ENCODE measurements at places on chromosomes 1 and 21. TPM values are rescaled to one million over a fixed set of nuclear protein-coding genes. Genes with fewer than 3 reads are reported as not detected.

RIPPLY3 gene
- 1.2 TPM for total RNA-seq

VANGL2 gene
- 0.10 TPM for total RNA-seq

OR2T11 gene
- not detected for total RNA-seq

DNA sequence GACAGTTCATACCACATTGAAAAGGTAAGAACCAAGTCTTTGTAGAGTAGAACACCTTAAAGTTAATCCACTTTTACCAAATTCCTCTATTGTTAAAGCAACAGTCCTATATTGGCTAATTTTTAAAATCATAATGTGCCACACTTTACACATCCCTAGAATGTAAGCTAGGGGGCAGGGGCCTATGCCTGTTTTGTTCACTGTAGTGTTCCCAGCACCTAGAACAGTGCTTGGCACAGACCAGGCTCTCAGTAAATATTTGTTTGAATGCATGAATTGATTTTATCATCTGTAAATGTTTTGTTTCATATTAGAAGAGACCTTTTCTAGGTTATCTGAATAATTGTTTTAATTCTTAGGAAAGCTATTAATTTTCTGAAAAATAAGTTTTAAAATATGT is 9.1 kb downstream of the SMAP2 start:
- no peaks in the 10 kb centered on the region for H3K27me3 ChIP-seq
- DNase-seq, result no peak
- H3K4me1 ChIP-seq, result peaks cover 63% of the 10 kb centered on the region
- H3K27ac ChIP-seq, result peak overlapping the region; percentile 73
- H3K36me3 ChIP-seq, result no peaks in the 10 kb centered on the region

DNA sequence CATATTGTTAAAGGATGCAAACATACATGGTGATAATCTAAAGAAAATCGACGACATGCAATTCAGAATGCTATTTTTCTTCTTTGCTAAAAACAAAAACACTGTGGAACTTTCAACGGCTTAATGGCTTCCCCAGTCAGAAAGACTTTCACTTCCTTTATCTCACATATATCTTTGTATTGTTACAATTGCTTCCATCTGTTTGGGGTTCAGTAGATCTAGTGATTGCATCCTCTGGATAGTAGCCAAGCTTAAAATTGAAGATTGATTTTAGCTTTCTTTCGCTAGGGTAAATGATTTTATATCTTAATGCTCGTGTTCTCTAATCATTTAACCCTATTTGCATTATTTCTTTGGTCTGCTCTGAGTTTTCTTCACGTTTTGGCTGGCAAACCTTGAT is 31.8 kb upstream of the ADAMTS1 start:
- H3K36me3 ChIP-seq, result no peaks in the 10 kb centered on the region
- no peak overlapping the region for H3K27ac ChIP-seq
- no peaks in the 10 kb centered on the region for H3K4me1 ChIP-seq
- DNase-seq, result no peak
- H3K4me3 ChIP-seq, result no peak overlapping the region

GRCh38 chr1:2412773-2413494 is 570 bp upstream of the PEX10 start:
- H3K36me3 ChIP-seq, result no peaks in the 10 kb centered on the region
- no peaks in the 10 kb centered on the region for H3K27me3 ChIP-seq
- H3K27ac ChIP-seq, result peak overlapping the region; percentile 80

- no peaks in the 10 kb centered on the region for H3K27me3 ChIP-seq
- H3K27ac ChIP-seq, result no peak overlapping the region
- no peak overlapping the region for H3K4me3 ChIP-seq
- no peaks in the 10 kb centered on the region for H3K36me3 ChIP-seq
- no peaks in the 10 kb centered on the region for H3K4me1 ChIP-seq
Observed at GRCh38 chr1:210117681-210118170, 114.9 kb upstream of the SERTAD4 start.

- no peak overlapping the region for H3K4me3 ChIP-seq
- H3K27me3 ChIP-seq, result no peaks in the 10 kb centered on the region
- peaks cover 36% of the 10 kb centered on the region for H3K4me1 ChIP-seq
- no peaks in the 10 kb centered on the region for H3K36me3 ChIP-seq
- H3K27ac ChIP-seq, result peak overlapping the region; percentile 82
- no peak for DNase-seq
Observed at GRCh38 chr21:41666641-41667081, 100.2 kb downstream of the RIPK4 start.

DNA sequence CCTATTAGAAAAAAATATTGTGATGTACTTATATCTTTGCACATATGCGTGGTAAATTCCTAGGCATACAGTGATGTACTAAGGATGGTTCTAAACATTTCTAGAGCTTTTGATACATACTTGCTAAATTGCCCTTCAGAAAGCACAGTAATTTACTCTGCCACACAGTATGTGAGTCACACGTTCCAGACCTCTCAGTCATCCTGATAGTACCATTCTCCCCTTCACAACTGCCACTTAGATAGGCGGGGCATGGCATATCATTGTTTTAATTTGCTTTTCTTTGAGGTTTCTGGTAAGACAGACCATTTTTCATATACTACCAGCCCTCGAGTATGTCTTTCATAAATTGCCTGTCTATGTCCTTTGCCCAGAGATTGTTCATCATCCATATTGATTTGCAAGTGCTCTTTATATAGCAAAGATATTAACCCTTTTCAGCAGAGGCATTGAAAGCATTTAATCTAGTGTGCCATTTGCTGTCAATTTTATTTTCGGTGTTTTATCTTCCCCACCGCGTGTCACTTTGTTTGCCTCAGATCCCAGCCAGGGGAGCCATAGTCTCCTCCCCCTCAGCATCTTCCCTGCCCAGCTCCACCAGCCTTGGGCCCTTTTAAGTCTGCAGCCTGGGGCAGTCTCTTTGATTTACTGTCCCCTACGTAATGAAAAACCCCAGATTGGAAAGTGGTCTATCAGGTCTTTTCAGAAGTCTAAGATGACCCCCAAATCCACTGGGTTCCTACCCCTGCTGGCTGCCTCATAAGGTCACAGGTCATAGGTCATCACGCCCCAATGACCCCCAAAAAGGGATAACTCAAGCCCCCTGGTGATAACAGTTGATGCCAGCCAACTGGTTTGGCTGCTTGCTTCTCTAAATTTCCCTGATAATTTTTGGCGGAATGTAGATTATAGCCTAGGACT is 11.8 kb upstream of the PAX7 start:
- H3K27me3 ChIP-seq, result no peaks in the 10 kb centered on the region
- H3K27ac ChIP-seq, result no peak overlapping the region
- no peaks in the 10 kb centered on the region for H3K36me3 ChIP-seq
- no peaks in the 10 kb centered on the region for H3K4me1 ChIP-seq
- H3K4me3 ChIP-seq, result no peak overlapping the region

GRCh38 chr21:32093646-32094462 is 185.0 kb downstream of the MIS18A start:
- no peaks in the 10 kb centered on the region for H3K27me3 ChIP-seq
- H3K4me3 ChIP-seq, result no peak overlapping the region
- H3K36me3 ChIP-seq, result no peaks in the 10 kb centered on the region
- no peaks in the 10 kb centered on the region for H3K4me1 ChIP-seq
- no peak overlapping the region for H3K27ac ChIP-seq

ZCCHC17 gene
- total RNA-seq, result 30.6 TPM

DNA sequence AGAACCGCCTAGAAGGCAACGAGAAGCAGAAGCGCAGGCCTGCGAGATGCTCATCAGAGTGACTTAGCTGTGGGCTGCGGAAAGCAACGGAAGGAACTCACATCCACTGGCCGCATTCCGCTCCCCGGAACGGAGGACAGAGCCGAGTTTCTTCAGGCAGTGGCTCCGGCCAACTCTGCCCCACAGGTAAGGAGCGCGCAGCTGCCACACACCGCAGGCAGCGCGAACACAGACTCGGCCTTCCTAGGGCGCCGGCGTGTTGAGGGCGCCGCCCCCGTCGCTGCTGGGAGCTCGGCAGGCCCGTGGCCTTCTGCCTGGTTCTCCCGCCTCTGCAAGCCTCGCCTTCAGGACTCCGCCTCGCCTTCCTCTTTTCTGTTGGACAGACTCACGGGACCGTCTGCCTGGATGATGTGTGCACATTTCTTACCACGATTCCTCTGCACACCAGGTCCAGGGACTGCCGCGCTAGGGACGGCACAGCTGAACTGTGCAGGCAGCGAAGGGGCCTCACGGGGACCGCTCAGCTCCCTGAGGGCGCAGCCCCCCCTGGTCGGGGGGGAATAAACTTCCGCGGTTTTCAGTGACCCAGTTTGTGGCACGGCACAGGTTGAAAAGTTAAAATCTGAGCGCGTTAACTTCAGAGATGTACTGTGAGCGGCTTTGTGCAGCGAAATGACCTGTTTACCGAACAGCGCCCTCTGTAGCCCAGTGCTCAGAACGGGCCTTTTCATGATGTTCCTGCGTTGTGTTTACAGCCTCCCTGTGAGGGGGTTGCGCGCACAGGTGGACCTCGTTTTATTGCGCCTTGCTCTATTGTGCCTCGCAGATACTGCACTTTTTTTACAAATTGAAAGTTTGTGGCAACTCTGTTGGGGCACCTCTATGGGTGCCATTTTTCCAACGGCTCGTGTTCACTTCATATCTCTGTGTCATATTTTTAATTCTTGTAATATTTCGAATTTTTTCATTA is 15.8 kb downstream of the TCP10L start:
- H3K27ac ChIP-seq, result peak overlapping the region; percentile 59
- H3K4me1 ChIP-seq, result 0 out of 2 replicates have a peak, but pooled peaks cover 2% of the 10 kb centered on the region

DNA sequence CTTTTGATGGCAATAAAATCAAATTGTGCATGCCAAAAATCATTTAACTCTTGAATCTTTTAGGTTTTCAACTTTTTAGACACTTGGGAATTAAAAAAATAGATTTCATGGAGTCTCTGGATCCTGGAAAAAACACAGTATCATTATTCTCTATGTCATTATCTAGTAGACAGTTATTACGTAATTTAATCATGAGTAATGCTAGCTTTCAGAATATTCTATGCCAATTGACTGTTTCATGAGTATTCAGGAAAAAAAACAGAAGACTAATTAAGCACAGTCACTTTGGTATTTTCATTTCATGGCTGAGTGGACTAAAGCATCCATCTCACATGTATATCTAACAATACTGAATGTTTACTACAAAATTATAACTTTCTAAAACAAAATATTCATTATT is 44.0 kb downstream of the ODF2L start:
- H3K27me3 ChIP-seq, result no peaks in the 10 kb centered on the region
- no peak overlapping the region for H3K4me3 ChIP-seq
- H3K4me1 ChIP-seq, result no peaks in the 10 kb centered on the region
- peaks cover 18% of the 10 kb centered on the region for H3K36me3 ChIP-seq
- no peak overlapping the region for H3K27ac ChIP-seq

FAM110D gene
- total RNA-seq, result 0.05 TPM

DNA sequence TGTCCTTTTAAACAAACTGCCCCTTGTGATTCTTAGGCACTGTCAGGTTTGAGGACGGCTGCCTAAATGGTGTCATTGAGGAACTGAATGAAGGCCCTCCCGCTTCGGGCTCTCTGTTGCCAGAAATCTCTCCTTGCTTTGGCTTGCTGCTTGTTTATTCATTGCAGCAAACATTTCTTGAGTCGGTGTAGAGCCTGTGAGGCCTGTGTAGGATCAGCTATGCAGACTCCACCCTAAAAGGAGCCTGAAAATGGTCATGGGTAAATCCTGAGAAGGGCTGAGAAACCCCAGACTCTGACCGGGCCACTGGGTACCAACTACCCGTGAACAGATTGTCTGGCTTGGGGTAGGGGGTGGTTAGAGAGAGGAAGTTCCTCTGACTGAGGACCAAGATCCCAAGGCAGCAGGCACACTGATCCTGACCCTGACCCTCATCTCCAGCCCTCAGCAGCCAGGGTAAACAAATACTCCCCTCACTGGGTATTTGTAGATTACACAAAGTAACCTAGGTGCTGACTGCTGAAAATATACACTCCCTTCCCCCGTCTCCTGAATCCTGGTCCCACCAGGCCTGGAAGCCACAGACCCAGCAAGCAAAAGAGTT is 3.1 kb downstream of the IL6R start:
- peak overlapping the region; percentile 88 for H3K27ac ChIP-seq
- no peak for DNase-seq
- no peaks in the 10 kb centered on the region for H3K36me3 ChIP-seq
- H3K4me3 ChIP-seq, result no peak overlapping the region
- peaks cover 46% of the 10 kb centered on the region for H3K4me1 ChIP-seq

RAB42 gene
- total RNA-seq, result 4.2 TPM

- no peaks in the 10 kb centered on the region for H3K4me1 ChIP-seq
- peak; percentile 53 for DNase-seq
- no peaks in the 10 kb centered on the region for H3K27me3 ChIP-seq
- H3K36me3 ChIP-seq, result no peaks in the 10 kb centered on the region
- no peak overlapping the region for H3K4me3 ChIP-seq
Observed at GRCh38 chr1:224852901-224853568, 76.4 kb upstream of the DNAH14 start.

GRCh38 chr1:50853325-50853724 is 106.7 kb downstream of the FAF1 start:
- H3K4me1 ChIP-seq, result no peaks in the 10 kb centered on the region
- H3K27ac ChIP-seq, result no peak overlapping the region
- H3K27me3 ChIP-seq, result no peaks in the 10 kb centered on the region
- no peak overlapping the region for H3K4me3 ChIP-seq
- no peaks in the 10 kb centered on the region for H3K36me3 ChIP-seq

MYBPHL gene
- not detected for total RNA-seq

USP48 gene
- total RNA-seq, result 71.6 TPM

TOR1AIP2 gene
- total RNA-seq, result 94.9 TPM

DNA sequence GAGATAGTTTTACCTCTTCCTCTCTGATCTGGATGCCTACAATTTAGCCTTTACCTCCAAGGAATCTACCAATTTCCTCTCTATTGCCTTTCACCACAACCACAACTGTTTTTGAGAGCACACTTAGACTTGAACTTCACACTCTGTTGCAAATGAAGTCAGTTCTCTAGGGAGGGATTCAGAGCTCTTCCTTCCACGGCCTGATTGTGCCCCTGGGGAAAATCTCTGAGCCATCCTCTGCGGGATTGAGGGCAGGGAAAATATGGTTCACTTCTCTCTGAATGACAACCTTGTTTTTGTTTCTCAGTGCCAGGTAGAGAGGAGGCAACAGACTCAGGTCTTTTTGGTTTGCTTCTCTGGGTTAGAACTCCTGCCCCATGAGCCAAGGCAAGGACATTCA is 35.4 kb upstream of the BCL10 start:
- peaks cover 41% of the 10 kb centered on the region for H3K4me1 ChIP-seq
- H3K4me3 ChIP-seq, result no peak overlapping the region
- H3K27ac ChIP-seq, result peak overlapping the region; percentile 80
- H3K27me3 ChIP-seq, result no peaks in the 10 kb centered on the region
- no peak for DNase-seq

- DNase-seq, result no peak
- no peaks in the 10 kb centered on the region for H3K4me1 ChIP-seq
- H3K4me3 ChIP-seq, result no peak overlapping the region
- no peaks in the 10 kb centered on the region for H3K36me3 ChIP-seq
Observed at GRCh38 chr1:213782941-213783672, 204.7 kb upstream of the PROX1 start.

GRCh38 chr1:204190212-204191211 is 5.8 kb downstream of the KISS1 start:
- H3K27me3 ChIP-seq, result peaks cover 17% of the 10 kb centered on the region
- H3K27ac ChIP-seq, result no peak overlapping the region
- H3K4me1 ChIP-seq, result no peaks in the 10 kb centered on the region
- no peak for DNase-seq
- H3K36me3 ChIP-seq, result no peaks in the 10 kb centered on the region
- H3K4me3 ChIP-seq, result no peak overlapping the region

STPG1 gene
- 9.9 TPM for total RNA-seq
